Vagina (tissue), 2 donors: ENCODE measurements at places on chromosomes 5 and 9.

GRCh38 chr9:122133263-122133983 lies 26.2 kb downstream of the NDUFA8 start:
- no peak for DNase-seq

DNA sequence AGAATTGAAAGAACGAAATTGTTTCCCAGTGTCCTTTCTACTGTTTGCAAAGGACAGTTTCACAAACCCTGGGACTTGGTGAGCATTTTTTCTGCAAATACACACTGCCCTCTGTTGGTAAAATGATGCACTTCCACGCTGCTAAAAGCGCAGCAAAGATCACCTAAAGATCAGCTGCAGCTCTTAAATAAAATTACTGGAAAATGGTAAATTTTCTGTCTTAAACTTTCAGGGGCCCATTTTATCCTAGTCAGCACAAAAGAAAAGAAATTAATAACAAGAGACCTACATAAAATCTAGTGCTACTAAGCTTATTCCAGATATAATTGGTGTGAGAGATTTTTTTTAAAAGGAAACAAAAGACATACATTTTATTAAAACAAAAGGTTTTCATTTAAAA lies 566.0 kb downstream of the CAAP1 start:
- no peak for DNase-seq

GRCh38 chr9:13267743-13268142 lies 11.7 kb downstream of the MPDZ start:
- DNase-seq = no peak

GRCh38 chr5:59813761-59814536 lies 79.6 kb downstream of the PDE4D start:
- DNase-seq = no peak

DNA sequence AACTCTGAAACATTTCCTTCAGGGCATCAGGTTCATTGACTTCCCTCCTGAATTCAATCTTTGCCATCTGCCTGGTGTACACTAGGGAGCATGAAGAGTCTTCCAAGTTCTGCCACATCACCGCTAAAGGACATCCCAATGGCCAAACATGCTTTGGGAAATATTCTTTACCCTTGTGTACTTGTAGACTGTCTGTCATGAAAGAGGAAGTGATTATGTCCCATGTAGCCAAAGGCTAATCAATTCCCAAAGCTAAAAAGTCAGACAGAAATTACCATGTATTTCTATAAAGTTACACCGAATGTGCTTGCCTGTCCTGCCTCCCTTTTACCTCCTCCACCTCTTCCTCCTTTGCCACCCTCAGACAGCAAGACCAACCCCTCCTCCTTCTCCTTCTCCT lies 28.9 kb upstream of the RECK start:
- no peak for DNase-seq

- DNase-seq = no peak
Measured at GRCh38 chr5:59565551-59565950, 328.0 kb downstream of the PDE4D start.

- no peak for DNase-seq
Measured at GRCh38 chr5:92505925-92506324, 1075.1 kb downstream of the NR2F1-AS1 start.

DNA sequence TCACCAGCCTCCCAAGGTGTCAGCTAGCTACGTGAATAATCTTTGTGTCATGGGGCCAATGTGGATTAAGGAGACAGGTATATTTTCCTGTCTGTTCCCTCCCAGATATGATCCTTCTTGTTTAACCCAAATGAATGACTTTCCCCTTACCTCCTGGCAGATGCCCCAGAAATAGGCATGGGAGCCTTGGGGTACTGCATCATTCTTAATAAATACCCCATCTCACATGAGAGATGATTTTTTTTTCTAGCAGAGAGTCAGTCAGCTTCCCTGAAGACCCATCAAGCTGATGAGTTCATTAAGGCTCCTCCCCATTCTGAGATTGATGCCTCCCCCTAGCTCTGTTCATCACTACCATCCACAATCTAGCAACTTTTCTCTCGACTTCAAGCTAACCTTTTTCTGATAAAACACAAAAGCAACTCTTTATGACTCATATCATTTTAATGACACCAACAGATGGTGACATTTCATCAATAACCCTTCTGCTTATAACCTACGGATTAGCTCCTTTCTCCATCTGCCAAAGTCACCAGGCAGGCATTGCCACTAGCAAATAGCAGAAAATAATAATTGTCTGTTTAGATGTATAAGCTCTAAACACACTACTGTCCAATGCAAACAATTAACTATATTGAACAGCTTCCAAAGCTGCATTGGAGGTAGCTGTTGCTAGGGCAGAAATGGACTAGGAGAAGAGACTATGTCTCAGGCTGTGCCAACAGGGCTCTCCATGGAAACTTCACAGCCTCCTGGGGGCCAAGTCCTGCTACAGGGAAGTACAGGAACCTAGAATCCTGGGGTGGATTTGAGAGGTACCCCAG lies 143.7 kb downstream of the ACER2 start:
- no peak for DNase-seq

- DNase-seq = no peak
Measured at GRCh38 chr9:116123171-116123570, 30.4 kb upstream of the PAPPA start.

DNA sequence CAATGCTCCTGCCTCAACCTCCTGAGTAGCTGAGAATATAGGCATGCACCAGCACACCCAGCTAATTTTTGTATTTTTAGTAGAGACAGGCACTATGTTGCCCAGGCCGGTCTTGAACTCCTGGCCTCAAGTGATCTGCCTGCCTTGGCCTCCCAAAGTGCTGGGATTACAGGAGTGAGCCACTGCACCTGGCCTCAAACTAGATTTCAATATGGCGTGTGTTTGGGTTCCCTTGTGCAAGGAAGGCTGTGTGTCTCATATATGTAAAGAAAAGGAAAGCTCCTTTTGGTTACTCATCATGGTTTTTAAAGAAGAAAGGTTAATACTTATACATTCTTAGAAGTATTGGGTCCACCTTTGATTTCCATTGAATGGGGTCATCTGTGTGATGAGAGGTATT lies 70.7 kb downstream of the ANKRD33B start:
- no peak for DNase-seq

- DNase-seq = no peak
Measured at GRCh38 chr5:146706321-146706972, 172.1 kb downstream of the PPP2R2B start.

- no peak for DNase-seq
Measured at GRCh38 chr9:110104261-110104809, 103.6 kb downstream of the C9orf152 start.

- DNase-seq = no peak
Measured at GRCh38 chr5:75818661-75819060, 101.4 kb upstream of the POC5 start.

GRCh38 chr5:151724360-151724759 lies 34.1 kb downstream of the ATOX1 start:
- DNase-seq = peak; percentile 47

- no peak for DNase-seq
Measured at GRCh38 chr9:12718482-12719026, 25.4 kb downstream of the TYRP1 start.

- no peak for DNase-seq
Measured at GRCh38 chr9:34176089-34176488, 2.8 kb upstream of the UBAP1 start.

DNA sequence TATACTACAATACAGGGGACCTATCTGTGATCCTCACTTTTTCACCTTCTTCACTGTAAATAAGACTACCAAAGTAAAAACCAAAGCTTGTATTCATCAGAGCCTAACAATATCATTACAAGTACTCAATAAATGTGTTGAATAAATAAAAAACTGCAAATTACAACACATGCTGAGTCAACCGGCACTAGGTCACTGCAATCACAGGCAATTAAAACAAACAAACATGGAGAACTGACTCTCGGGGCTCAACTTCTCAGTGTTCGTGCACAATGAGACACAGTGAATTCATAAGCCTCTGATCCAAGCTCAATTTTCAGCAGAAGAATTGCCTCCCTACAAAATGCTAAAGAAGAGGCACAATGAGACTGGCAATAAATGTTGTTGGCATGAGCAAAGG lies 69.2 kb downstream of the CDK5RAP2 start:
- DNase-seq = no peak

DNA sequence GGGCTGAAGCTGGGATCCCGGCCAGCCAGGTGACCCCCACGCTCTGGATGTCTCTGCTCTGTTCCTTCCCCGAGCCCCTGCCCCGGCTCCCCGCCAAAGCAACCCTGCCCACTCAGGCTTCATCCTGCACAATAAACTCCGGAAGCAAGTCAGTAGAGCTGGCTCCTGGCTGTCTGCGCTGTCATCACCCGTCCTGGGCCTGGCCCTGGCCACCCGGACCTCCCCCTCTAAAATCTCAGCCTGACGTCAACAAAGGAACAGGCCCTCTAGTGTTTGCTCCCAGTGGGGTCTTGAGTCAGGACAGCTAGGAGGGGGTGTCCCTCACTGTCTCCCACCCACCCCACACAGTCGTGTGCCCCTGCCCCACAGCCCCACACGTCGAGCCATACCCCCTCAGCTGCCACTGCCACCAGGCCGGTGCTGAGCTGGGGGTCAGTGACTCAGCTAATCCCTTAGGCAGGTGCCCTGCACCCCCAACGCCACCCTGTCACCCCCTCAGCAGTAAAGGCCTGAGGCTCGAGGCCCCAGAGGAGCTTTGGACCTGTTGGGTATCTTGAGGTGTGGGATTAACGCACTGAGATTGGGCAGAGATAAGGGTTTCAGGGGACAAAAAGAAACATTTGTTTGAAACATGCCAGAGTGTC lies 1.1 kb upstream of the LCNL1 start:
- no peak for DNase-seq

- no peak for DNase-seq
Measured at GRCh38 chr5:158514319-158514985, 585.3 kb downstream of the EBF1 start.

DNA sequence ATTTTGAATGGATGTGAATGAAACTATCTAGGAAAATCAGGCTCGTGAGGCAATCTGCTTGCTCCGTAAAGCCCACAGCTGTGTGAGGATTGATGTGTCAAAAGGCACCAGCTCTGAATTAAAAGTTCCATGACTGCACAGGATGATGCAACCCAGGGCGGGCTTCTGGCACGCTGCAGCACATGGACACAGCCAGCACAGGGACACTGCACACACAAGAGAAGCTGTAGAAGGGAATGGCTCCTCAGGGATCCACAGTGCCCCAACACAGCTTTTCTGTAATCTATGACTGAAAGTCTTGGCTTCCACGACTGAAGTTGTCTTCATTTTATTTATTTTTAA lies 151.0 kb downstream of the GCNT1 start:
- DNase-seq = no peak

- no peak for DNase-seq
Measured at GRCh38 chr9:6876195-6876894, 118.6 kb downstream of the KDM4C start.

DNA sequence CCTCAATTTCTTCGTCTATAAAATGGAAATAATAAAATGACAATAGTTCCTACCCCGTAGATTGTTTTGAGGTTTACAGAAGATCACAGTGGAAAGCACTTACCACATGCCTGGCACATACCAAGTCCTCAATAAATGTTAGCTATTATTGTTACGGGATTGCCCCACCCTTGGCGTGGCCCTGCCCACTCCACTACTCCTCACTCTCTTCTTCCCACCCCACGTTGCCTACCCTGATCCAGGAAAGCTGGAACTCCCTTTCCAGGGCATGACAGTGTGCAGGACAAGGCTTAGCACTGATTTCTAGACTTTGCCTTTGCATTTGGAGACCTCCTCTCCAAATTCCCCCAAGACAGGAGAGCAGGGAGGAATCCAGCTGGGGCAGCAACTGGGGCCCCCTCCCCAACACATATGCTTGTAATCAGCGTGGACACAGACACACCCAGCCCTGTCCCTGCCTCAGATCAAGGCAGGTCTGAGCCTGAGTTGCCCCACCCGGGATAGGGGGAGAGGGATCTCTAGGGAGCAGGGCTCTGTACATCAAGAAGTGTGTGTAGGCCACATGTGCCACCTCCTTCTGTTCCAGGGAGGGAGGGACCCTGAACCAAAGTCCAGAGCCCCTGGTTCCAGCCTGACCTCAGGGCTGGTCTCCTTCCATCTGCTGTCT lies 6.7 kb downstream of the SLC4A9 start:
- no peak for DNase-seq

DNA sequence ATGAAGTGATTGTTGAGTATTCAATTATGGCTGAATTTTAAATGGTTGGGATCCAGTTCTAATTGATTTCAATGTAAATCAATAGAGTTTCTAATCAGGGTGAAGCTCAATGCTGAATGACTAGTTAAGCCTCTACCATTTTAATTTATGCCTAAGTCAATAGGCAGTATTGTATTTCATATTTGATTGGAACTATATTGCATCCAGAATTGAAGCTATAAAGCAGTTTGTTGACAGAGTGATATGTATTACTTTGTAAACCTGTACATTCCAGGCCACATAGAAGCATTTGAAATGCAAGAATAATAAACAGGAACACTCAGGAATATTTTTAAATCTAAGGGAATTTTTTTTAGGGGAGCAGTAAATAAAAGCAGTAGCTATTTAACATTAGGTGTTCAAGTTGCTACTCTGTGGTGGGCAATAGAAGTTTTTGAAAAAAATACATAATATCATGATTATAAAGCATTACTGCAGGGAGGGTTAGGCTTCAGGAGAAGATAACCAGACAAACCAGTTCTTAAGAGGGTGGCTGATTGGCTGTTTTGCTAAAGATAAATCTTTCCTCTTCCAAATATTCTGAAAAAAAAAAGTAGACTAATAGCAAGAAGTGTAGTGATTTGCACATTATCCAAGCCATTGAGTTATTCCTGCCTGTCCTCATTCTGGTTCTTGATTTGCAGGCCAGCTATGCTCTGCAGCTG lies 492.0 kb upstream of the MEF2C start:
- DNase-seq = no peak

- no peak for DNase-seq
Measured at GRCh38 chr5:17292434-17293015, 75.1 kb downstream of the BASP1 start.

- DNase-seq = no peak
Measured at GRCh38 chr9:34650816-34651215, 1.2 kb upstream of the IL11RA start.

DNA sequence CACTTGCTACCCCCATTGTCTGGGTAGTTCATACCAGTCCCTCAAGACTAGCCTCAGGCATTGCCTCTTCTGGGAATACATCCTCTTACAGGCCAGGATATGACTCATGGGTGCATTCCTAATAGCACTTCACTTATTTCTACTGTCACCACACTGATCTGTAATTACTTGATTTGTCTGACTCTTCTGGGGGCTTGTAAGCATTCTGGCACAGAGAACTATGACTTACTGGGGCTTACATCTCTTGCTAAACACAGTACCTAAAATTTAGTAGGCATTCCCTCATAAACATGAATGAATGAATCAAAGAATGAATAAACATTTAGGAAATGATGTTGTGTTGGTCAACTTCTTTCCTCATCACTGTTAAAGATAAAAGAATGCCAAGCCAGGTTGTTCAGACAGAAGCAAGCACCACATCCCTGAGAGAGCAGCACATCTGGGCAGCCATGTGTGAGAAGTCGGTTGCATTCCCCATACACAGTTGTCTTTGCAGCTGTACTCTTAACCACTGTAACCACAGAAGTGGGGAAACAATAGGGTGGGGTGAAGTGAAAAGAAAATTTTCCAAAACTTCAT lies 27.6 kb downstream of the IL7R start:
- DNase-seq = no peak
